ENCODE measurements at places on chromosomes 7 and 10.

DNA sequence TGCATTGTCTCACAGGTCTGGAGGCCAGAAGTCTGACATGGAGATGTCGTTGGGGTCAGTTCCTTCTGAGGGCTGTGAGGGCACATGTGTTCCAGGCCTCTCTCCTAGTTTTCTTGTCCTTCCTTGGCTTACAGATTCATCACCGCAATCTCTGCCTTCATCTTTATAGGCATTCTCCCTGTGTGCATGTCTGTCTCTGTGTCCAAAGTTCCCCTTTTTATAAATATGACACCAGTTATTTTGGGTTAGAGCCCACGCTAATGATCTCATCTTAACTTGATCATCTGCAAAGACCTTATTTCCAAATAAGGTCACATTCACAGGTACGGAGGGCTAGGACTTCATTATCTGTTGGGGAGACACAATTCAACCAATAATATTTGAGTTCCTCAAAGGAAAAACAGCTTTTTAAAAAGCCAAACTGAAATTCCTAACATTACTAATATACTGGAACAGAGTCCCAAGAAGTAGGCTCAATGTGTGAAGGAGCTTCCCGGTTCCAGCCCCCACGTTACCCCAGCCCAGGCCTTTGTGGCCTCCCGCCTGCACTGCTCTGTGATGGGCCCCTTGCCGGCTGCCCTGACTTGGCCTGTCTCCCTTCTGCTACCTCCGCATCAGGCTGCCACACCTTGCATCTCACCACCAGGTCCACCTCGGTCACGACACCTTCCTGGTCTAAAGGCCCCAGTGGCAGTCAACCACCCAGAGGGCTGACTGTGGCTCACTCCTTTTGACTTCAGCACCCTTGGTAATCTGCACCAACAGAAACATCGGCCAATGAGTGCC lies 142.7 kb downstream of the KCNMA1 start:
- DNase-seq: no peak

DNA sequence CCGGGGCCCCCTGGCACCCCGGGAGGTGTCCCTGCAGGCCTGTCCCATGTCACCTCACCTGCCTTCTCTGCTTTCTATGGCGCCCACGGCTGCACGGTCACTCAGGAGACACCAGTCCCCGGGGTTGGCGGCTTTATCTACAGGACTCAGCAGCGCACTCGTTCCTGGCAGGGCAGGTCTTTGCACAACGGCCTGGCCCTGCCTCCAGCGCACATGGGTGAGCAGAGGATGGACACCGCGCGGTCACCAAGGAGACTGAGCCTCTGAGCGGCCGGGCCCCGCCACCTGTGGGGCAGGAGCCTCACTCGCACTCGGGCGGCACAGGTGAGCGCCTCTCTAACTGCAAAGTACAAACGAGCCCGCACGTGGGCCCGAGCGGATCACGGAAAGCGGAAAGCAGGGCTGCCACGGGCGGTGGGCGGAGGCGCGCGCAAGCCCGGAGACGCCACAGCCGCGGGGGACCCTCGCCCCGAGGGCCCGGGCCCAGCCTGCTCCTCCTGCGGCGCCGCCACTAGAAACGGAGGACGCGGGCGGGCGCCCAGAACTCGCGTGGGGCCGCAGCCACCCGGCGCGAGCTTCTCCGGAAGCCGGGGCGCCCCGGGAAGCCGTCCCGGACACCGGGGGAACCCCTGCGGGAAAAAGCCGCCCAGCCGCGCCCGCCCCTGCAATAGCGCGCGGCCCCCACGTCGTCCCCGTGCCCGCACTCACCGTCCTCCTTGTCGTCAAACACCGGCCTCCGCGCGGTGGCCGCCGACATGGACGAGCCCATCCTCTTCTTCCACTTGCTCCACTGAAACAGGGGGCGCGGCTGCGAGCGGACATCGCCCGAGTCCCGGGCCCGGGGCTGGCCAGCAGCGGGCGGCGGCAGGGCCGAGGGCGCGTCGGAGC lies 642 bp downstream of the STK32C start:
- DNase-seq: peak; percentile 43

DNA sequence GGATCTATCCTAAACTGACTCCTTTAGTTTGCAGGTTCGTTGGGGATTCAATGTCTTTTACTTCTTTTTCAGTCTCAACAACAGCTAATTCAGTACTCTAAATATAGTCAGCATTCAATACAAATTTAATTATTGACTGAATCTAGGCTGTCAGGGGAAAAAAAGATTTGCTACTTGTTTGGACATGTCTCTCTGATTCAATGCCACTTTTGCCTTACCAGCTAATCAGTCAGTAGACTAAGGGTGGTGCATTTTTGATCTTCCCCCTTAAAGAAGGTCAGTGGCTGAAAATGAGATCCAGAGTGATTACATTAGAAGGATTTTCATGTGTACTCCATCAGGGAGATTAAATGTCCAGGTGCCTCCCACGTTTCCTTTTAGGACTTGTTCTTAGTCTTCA lies 145.1 kb downstream of the C1GALT1 start:
- DNase-seq: no peak

DNA sequence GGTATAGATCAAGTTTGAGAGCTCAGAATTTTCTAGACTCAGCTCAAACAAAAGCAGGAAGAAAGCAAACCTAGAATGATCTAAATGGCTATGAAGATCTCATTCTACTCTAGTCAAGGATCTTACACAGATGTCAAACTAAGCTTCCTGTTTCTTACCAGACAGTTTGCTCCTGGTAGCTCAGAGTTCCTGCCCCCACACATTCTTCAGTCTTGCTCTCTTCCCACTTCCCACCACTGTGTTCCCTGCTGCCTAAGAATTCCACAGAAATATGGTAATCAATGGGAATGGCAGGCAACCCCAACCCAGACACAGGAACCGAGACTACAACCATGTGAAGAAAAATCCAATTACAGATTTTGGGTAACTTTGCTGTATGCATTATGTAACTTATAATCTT lies 133.4 kb upstream of the PTN start:
- DNase-seq: no peak

DNA sequence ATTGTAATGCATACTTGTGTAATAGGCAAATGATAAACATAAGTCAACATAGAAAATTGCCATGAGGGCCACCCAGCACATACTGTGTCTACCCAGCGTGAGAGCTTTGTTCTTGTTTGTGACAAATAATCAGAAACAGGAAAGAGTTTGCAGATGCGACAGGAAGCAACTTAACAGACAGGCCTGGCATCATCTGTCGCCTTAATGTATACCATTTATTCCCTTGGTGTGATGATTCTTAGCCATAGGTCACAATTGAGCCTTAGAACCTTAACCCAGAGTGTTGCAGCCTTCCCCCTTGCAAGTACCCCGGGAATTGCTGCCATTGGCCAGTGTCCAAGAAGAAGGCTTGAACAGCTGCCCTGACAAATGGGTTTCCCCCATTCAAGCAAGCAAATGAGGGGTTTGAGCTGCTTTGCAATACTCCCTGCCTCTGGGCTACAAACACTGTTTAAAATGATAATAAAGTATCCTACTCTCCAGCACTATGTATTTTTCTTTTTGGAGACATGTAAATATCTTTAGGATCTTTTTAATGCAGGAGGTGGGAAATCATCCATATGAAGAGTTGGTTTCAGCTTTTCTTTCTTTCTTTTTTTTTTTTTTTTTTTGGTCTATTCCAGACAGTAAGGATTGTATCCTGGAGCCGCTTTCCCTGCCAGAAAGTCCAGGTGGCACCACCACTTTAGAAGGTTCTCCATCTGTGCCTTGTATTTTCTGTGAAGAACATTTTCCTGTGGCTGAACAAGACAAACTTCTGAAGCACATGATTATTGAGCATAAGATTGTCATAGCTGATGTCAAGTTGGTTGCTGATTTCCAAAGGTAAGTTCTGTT lies 80.0 kb downstream of the ZNF277 start:
- no peak for DNase-seq

DNA sequence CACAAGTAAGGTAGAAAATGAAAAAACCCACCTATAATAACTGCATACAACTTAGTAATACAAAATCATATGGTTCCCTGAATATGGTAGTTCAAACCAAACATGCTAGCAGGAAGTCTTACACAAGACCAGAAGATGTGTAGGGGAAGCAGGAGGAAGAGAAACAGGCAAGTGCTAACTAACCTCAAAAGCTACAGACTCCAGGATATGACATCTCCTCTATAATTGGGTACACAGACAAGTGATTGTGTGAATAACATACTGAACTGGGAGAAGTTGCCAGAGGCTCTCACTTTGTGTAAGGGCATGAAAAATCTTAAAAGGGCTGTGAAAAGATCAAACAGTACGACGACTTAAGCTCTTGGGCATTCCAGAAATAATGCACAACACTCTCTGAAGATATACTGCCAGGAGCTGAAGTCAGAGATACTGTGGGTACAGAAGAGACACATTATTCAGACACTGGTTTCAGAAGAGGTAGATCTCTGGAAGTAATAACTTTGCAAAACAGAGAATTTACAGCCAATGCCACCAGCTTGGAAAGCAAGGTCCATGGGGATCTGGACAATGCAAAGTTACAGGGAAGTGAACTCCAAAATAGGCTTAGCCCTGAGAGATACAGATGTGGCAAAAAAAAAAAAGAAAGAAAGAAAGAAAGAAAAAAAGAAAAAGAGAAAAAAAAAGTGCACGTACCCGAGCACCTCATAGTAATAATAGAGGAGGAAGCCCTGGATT lies 767.2 kb downstream of the TNS3 start:
- no peak for DNase-seq

GRCh38 chr7:142468871-142469665 lies 211.2 kb upstream of the PRSS58 start:
- DNase-seq: no peak

- no peak for DNase-seq
Measured at GRCh38 chr10:63819753-63820329, 298.6 kb downstream of the REEP3 start.

DNA sequence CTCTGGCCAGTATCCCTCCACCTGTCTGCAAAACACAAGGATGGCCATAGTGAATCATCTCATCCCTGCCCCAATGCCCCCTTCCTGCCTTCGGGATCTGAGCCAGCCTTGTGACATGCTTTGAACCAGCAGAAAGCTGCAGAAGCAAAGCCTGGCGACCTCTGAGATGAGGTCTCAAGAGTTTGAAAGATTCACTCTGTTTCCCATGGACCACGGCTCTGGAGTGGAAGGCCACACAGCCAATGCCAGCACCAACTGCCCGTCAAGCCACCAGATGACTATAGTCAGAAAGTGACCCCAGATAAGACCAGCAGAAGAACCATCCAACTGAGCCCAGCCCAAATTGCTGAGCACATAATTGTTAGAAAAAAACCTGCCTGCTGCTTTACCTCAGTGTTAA lies 193.9 kb upstream of the PPP2R2D start:
- DNase-seq: no peak

DNA sequence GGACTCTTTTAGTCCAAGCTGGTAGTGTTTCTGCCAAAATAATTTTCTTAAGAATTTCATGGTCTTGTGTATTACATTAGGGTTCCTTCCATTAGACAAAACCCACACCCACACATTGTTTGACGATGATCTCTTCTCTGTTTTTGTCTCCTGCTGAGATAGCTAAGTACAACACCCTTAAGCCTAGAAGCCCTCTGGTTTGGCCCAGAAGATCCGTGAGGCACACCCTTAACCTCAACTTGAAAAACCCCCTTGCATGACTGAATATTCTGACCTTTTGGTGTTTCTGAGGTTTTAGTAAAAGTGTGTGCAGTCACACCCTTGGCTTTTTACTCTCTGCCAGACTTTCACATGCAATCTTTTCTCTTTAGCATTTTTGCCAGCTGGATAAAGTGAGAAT lies 29.3 kb upstream of the ERCC6 start:
- DNase-seq: no peak

GRCh38 chr10:112490545-112490944 lies 43.5 kb downstream of the VTI1A start:
- DNase-seq: no peak

DNA sequence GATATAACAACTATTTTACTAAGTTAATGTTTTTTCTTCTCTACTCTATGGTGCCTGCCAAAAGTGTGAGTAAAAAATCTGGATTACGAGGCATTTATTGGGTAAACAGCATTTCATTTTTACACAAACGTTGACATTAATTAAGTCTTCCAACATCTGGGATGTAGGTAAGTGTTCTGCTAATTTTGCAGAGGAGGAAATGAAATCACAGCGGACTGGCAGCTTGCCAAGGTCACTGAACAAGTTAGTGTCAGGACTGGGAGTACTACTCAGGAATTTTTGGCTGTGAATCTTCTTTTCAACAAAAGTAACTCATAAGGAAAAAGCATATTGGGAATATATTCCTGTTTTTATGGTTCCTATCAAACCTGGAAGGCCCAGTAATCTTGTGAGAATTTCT lies 612.1 kb upstream of the FZD8 start:
- DNase-seq: no peak

DNA sequence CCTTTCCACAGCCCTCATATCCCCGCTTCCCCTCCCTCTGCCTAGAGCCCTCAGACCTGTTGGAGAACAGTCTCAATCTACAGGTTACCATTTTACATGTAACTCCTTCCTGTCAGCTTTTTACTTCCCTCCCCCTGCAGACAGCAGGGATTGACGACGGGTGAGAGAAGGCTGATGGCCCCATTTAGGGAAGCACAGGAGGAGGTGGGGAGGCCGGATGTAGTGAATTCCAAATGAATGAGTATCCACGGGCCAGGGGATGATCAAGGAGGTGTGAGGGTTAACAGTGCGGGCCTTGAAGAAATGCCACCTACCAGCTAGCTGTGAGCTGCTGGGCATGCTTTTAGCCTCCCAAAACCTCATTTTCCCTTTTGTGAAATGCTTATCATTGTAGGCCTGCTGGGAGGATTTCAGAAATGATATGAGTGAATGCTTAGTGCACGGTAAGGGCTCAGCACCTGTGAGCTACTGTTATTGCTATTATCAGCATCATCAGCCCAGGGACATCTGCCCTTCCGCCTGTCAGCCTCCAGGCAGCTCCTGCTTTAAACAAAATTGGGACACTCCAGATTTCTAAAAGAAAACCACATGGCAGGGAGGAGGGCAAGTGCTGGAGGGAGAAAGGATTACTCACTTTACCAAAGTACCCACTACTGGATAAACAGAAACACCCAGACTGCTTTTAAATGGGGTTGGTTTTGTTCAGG lies 6.5 kb upstream of the NANOS1 start:
- no peak for DNase-seq

DNA sequence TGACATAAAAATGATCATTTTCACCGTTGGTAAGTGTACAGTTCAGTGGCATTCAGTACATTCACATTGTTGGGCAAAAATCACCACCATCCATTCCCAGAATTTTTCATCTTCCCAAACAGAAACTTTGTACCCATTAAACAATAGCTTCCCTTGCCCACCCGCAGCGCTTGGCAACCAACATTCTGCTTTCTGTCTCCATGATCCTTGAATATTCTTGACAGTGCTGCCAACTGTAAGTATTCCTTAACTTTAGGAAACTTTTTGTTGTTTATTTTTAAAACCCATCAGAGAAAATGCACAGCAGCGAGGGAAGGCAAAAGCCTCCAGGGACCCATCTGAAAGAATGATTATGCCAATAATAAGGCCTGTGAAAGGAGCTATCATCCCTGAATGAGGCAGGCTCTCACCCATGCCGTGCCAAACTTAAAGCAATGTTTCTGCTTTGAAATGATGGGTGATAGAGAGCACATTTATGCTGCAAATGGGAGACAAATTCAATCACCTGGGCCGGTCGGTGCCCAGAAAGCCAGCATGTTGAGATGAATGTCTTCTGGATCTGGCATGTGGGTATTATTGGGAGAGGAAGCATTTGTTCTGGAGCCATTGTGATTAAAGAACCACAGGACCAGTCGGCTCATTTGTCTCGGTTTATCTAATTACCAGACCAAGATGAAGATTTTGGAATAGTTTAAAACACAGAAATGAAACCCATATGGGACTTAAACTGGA lies 202.1 kb upstream of the NPVF start:
- DNase-seq: no peak

All from CD4-positive, alpha-beta T cell treated with Interleukin-4 for 1 hour (primary cell).